ENCODE measurements at places on chromosomes 11 and 22.

- DNase-seq, result no peak
Observed at GRCh38 chr11:843818-844692, 1.4 kb downstream of the TSPAN4 start.

DNA sequence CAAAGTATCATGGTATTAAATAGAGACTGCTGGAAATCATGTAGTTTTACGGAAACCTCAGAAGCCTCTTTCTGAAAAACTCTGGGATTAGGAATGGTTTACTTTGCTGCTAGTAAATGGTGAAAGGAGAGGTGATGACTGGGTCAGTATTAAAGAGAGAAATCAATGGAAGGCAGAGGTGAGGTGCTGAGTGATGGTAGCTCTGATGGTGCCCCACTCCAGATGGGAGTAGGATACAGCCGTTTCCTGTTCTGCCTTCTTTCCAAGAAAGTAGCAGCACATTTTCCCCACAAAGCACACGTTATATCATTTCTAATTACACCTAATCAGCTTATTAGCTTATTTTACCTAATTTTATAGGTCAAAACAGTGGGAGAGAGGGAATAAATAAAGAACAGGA lies 267.6 kb upstream of the PITPNB start:
- DNase-seq, result no peak

DNA sequence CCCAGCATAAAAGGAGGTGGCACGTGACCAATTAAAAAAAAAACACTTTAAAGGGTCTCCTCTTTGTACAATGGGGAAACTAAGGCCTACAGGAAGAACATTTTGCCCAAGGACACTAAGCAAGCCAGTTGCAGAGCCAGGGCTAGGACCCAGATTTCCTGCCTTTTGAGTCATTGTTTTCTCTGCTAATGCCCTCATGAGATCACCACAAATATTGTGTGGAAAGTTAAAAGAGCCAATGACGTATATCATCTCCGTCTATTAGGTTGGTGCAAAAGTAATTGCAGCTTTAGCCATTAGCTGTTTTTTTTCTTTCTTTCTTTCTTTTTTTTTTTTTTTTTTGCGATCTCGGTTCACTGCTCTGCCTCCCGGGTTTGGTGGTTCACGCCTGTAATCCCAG lies 24.1 kb upstream of the LRRC32 start:
- DNase-seq, result no peak

DNA sequence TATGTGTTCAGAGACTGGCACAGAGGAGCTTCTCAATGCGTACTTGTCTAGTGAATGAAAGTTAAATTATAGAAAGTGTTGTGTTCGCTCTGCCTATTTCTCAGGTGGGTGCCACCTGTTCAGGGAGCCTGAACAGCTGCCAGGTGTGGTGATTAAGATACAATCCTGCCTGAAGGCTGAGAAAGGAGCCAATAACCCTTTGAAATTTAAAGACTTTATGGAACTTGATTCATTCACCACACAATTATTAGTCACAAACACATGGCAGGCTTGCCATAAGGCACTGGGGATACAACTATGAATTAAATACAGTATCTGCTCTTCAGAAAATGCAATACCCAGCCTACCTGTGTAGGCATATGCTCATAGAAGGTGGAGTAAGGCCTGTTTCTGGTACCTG lies 92.9 kb upstream of the AMOTL1 start:
- DNase-seq, result no peak

DNA sequence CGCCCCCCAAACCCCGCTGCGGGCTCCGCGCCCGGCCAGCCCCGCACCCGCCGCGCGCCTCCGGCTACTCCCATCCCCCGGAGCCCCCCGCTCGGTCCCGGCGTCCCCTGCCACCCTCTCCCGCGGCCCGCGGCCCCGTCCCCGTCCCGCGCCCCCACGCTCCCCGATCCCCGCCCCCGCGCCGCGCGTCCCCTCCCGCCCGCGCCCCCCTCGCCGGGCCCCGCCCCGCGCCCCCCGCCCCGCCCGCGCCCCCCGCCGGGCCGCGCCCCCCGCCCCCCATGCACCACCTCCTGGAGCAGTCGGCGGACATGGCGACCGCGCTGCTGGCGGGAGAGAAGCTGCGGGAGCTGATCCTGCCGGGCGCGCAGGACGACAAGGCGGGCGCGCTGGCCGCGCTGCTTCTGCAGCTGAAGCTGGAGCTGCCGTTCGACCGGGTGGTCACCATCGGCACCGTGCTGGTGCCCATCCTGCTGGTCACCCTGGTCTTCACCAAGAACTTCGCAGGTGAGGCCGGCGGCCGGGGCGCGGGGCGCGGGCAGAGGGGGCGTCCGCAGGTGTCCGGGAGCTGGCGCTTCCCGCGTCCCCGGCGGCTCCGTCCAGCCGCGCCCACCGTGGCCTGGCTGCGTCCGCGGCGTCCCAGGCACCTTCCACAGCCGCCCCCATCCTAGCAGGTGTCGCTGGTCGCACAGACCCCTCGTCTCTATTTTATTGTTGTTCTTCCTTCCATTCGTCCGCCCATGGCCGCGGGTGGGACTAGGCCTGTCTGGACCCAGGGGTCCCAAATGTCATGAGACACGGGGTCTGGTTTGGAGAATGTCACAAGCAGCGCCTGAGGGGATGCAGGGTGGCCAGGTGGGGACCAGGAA lies at the start of gene PANX2:
PANX2 (plus strand) TSS at position 279 of the 866 bp plus-strand sequence; CDS start at position 279, 0 bp downstream.
- peak; percentile 78 for DNase-seq

DNA sequence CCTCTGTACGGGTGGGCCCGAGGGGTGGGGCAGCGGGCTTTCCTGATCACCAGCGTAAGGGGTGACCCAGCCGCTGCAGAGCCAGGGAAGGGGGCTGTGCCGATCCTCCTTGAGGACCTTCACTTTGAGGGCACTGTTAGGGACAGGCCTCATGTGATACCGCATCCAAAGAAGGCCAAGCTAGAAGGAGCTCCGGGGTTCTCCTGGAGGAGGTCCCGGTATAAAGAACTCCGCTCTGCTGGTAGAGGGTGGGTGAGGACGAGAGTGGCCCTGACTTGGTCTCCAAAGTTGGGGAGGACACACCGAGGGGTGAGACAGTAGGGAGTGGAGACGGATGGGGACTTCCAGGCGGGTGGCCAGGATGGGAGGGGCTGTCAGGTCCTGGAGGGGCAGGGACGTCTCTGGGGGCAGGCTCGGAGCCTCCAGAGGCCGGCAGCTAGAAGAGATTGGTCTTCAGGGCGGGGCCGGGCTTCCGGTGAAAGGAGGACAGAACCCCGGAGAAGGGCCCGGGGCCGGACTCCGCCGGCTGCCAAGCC lies 4.6 kb downstream of the PHOX2A start:
- DNase-seq, result no peak

DNA sequence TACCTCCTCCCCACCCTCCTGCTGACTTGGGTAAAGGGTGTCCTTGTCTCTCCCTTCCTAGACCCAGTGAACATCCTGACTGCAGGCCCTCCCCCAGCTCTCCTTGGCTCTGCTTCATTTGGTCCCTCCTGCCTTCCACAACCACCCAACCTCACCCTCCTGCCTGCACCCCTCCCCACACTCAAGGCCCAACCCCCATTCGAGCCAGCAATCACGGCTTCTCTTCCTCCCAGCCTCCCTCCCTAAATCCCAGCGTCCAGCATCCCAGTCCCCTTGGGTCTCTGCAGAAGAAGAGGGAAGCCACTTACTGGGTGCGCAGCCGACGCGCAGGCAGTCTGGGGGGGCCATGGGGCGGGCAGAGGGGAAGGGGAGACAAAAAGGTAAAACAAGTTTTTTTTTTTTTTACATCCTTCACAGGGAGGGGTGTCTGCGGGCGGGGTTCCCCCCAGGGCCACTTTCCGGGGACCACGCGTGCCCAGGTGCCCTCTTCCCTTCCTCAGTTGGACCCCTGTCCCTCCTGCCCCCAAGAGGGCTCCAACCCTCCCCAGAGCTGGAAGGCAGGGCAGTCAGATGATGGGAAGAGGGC lies 62.5 kb downstream of the SLC22A12 start:
- DNase-seq, result no peak
